Activated CD4-positive, CD25-positive, alpha-beta regulatory T cell treated with anti-CD3 and anti-CD28 coated beads, Interleukin-2, amount 50 U/mL, for 72 hours (primary cell): ENCODE measurements at places on chromosomes 5 and 9.
A peak's percentile ranks its signal among the peaks of the same experiment; 100 is the strongest.

DNA sequence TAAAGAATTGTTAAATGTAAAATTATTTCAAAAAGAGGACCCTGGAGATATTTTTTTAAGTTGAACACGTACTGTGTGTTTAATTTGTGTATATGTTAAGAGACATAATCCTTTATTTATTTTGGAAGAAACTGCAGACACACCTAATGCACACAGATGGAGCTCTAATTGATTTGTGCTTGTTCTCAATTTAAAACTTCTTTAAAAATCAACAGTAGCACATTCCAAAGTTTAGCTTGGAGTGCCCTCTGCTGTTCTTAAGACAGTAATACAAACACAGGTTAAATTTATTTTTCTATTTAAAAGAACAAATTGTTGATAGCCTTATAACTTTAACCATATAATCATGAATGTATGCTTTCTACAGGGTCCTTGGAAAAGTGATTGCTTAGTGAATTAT lies 277.6 kb upstream of the ADAMTS16 start:
- DNase-seq: no peak

- no peak for DNase-seq
These were observed 468.1 kb upstream of the DMAC1 start for GRCh38 chr9:8267636-8268035.

DNA sequence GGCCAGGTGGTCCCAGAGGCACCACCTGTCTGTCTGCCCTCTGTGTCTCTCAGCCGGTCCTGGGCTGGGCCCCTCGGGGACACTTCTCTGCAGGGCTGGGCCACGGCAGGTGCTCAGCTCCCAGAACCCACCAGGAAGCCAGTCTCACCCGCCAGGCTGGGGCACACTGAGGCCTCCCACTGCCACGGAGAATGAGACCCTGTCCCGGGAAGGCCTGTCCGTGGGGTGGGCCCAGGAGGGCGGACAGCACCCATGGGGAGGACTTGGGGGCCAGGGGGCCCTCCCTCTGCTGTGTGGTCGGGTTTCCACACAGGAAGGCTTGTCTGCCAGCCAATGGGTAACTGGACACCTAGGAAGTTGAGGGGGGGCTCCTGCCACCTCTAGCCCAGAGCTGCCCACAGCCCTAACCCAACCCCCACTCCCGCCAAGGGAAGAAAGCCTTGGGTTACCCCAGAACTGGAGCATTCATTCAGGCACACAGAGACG lies 4.1 kb upstream of the TUBB4B start:
- no peak for DNase-seq

- DNase-seq: peak; percentile 53
These were observed 535 bp downstream of the JMY start for GRCh38 chr5:79236362-79236969.

GRCh38 chr5:174571662-174572397 lies 152.6 kb upstream of the MSX2 start:
- DNase-seq: no peak

DNA sequence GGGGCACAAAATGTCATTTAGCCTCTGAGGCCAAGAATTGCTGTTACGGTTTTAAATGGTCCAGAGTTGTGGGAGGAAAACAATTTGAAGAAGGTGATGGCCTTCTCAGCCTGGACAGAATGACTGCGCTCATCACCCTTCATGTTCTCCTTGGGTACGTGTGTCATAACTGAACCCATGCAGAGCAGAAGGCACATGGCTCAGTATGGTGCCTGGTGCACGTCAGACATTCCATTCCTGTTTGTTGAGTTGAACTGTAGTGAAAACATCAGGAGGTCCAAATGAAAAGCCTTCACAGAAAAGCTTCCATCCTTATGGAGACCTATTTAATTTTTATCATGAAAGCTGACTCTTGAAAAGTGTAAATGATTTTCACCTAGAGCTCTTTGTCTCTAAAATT lies 133.2 kb downstream of the CFAP90 start:
- DNase-seq: no peak

- DNase-seq: no peak
These were observed 1.4 kb downstream of the ETF1 start for GRCh38 chr5:138541511-138542179.

GRCh38 chr9:126112135-126112720 lies 214.4 kb upstream of the MVB12B start:
- no peak for DNase-seq

- DNase-seq: no peak
These were observed 482.7 kb upstream of the CD180 start for GRCh38 chr5:67679184-67679841.

DNA sequence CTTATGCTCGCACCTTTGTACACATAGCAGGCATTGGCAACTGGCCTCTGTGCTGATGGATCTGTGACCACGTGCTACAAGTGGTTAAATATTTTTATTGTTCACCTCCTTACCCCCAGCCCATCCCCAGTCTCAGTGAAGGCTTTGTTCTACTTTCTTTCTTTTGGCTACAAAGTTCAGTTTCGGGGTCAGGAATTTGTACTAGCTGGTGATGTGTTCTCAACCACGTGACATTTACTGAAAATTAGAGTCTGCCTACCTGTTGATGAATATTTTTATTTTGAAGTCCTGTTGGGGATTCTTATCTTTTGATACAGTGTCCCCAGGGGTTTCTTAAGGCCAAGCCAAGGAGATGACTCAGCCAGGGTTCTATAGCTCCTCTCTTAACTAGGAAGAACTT lies 47.8 kb downstream of the C9orf57 start:
- DNase-seq: no peak

GRCh38 chr9:137762414-137763061 lies 115.0 kb upstream of the CACNA1B start:
- DNase-seq: no peak

DNA sequence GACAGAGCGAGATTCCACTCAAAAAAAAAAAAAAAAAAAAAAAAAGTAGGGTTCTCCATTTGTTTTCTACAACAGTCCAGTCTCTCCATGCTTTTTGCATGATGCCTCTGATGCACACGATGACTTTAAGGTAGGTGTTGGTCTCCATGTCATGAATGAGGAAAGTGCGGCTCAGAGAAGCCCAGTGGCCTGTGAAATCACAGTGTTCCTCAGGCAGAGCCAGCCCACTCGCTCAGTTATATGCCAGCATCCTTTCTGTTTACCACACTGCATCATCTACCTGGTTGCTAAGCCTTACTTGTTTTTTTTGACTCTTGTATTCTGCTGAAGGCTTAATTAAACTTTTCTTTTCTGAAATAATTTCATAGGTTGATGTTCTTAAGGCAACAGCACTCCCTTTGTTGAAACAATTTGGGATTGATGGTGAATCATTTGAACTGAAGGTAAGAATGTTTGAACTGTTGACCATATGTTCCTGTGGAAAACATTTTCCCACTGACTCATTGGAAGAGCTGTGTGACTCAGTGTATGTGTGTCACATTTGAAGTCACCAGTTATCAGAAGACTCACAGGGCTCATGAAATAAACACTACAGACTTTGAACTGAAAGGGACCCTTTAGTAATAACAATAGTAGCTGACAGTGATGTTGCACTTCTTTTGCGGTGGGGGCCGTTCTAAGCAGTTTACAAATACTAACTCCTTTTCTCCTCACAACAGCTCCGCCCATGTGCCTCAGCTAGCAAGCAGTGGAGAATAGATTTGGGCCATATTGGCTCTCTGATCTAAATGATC lies 40.2 kb downstream of the RCL1 start:
- DNase-seq: no peak

DNA sequence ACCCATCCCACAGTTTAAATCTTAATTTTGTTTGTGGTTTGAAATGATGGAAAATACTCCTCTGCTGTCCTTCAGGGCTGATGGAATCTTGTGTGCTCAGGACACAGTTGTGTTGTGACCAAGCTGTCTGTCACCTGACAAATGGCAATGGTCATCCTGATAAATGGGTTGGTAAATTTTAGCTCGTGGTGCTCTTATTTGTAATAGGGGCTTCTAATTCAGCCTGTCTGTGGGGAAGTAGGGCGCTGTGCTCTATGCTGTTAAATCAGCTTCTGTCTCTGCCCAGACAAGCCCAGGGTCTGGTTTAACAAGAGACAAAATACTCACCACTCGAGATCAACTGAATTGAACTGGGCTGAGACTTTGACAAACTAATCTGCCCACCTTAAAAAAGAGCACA lies 4.5 kb downstream of the LRRTM2 start:
- DNase-seq: no peak

DNA sequence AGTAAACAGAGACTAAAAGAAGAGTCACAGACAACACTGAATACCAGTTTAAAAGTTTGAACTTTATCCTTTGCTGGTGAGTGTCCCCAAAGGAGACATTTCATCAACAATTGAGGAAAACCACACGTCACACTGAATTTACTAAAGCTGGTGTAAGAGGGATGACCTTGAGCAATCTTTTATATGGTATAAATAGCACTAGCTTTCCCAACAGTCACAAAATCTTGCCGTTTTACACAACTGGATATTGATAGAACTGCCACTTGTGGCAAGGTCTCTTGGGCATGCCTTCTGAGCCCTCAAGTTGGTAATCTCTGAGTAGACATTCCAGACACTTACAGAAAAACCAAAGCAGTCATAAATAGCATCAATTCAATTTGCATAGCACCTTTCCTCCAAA lies 311.5 kb upstream of the TARS1 start:
- no peak for DNase-seq

DNA sequence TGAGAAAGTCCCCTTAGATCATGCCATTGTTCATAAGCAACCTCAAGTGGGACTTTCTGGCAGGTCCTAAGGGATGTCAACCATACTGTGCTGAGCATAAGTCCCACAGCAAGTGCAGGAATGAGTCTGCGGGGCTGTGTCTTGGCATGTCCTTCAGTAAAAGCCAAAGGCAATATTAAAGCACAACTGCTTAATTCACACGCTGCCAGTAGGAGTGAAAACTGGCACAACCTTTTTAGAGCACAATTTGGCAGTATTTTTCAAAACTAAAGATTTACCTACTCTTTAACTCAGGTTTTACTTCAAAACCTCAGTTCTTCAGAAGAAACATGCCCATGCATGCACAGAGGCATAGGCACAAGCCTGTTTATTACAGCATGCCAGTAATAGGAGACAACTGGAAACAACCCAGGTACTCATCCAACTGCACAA lies 24.4 kb upstream of the SMAD5 start:
- no peak for DNase-seq

GRCh38 chr5:143134900-143135299 lies 268.6 kb downstream of the NR3C1 start:
- DNase-seq: no peak

DNA sequence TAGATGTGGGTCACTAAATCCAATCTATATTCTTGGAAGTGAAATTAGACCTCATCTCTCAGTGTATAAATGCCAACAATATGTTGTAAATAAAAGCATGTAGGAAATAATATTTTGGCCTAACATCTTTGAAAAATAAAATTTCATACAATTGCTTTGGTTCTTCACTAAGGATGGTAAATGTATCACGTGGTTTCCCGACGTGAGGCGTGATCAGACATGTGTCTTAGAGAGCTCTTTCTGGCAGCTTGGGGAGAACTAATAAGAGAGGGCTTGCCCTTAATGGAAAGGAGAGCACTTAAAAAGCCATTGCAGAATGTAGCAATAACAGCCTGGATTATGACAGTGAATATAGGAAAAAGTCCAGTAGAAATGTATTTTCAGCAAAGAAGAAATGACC lies 602.6 kb downstream of the CDH12 start:
- DNase-seq: no peak

GRCh38 chr5:176391999-176392398 lies 3.4 kb downstream of the HIGD2A start:
- no peak for DNase-seq

DNA sequence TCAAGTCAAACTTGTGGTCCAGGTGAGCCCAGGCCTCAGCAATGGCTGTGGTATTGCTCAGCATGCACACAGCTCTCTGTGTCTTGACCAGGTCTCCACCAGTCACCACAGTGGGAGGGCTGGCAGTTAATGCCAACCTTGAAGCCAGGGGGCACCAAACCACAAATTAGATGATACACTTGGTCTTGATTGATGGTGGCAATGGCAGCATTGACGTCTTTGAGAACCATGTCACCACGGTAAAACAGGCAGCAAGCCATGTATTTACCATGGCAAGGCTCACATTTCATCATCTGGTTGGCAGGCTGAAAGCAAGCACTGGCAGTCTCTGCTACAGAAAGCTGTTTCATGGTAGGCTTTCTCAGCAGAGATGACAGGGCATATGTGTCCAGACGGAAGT lies 40.0 kb downstream of the NIM1K start:
- no peak for DNase-seq

DNA sequence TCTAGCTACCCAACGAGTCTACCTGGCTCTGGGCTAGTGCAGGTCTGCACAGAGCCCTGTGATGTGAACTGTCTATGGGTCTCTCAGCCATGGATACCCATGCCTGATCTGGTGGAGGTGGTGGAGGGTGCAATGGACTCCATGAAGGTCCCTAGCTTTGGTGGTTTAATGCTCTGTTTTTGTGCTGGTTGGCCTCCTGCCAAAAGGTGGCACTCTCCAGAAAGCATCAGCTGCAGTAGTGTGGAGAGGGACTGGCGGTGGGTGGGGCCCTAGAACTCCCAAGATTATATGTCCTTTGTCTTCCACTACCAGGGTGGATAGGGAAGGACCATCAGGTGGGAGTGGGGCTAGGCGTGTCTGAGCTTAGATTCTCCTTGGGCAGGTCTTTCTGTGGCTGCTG lies 290.1 kb downstream of the AGTPBP1 start:
- no peak for DNase-seq

DNA sequence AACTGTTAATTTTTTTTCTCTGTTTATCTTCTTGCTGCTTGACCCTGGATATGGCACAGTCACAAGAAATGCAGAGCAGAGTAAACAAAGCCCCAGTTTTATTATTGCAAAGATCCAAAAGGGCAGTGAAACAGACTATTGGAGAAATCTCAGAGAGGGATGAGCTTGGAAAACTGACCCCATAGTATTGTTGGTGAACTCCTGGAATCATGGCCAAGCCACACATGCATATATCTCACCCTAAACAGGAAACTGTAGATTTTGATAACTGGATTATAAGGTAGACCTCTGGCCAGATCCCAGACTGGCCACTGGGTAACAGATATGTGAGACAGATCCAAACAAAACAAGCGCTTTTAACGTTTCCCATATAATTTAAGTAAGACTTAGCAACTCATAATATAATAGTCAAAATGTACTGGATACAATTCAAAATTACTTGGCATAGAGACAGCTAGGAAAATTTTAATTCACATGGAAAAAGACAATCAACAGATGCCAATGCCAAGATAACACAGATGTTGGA lies 263.5 kb upstream of the SEMA6A start:
- DNase-seq: no peak

DNA sequence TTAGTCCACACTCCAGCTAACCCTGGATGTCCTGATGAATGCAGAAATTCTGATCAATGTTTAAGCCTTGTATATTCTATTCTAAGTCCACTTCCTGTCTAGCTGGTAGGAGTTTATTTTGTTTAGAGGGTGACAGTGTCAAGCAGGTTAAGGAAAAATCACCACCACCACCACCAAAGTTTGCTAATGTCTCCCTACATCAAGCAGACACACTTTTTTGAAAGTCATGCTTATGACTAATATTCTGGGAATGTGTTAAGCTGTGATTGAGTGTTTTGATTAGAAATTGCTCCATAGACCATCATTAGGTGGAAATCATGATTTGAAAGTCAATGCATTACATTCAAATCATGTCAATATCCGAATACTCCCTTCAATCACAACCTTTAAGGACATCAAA lies 1530.1 kb downstream of the MAT2B start:
- DNase-seq: no peak

GRCh38 chr5:35416217-35416988 lies 186.1 kb upstream of the PRLR start:
- no peak for DNase-seq
